Activated T-cell treated with anti-CD3 and anti-CD28 coated beads for 24 hours (primary cell): ENCODE measurements at places on chromosomes 11 and 22.

- no peak for DNase-seq
Measured at GRCh38 chr22:45512363-45512762, 9.7 kb downstream of the FBLN1 start.

GRCh38 chr11:61602775-61603569 lies 22.1 kb upstream of the SYT7 start:
- DNase-seq = no peak

- no peak for DNase-seq
Measured at GRCh38 chr11:78659326-78660270, 84.9 kb upstream of the NARS2 start.

- DNase-seq = no peak
Measured at GRCh38 chr11:35606206-35606605, 12.1 kb upstream of the FJX1 start.

- DNase-seq = no peak
Measured at GRCh38 chr11:31955838-31956237, 135.0 kb upstream of the RCN1 start.

- no peak for DNase-seq
Measured at GRCh38 chr11:125398475-125398874, 97.6 kb downstream of the FEZ1 start.

GRCh38 chr11:8108421-8108820 lies 27.4 kb downstream of the TUB start:
- no peak for DNase-seq

- DNase-seq = peak; percentile 55
Measured at GRCh38 chr11:45918331-45918941, 759 bp upstream of the PEX16 start.

DNA sequence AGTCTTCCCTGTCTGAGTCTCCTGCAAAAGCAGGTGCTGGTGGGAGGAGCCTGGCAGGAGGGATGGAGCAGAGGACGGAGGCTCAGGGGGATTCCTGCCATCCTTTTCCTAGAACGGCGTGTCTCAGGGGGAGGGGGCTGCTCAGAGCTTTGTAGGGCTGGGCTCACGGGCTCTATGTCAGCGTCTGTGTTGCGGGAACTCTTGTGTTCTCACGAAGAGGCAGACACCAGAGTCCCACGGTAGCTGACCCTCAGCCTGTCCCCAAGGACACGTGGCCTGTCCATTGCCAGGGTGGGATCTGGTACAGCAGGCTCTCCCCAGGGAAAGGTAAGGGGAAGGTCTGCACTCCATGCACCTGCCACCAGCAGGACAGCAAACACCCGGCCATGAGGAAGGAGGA lies 1505.2 kb downstream of the TBC1D22A start:
- no peak for DNase-seq

- DNase-seq = no peak
Measured at GRCh38 chr11:85848006-85848405, 7.2 kb upstream of the CCDC83 start.

DNA sequence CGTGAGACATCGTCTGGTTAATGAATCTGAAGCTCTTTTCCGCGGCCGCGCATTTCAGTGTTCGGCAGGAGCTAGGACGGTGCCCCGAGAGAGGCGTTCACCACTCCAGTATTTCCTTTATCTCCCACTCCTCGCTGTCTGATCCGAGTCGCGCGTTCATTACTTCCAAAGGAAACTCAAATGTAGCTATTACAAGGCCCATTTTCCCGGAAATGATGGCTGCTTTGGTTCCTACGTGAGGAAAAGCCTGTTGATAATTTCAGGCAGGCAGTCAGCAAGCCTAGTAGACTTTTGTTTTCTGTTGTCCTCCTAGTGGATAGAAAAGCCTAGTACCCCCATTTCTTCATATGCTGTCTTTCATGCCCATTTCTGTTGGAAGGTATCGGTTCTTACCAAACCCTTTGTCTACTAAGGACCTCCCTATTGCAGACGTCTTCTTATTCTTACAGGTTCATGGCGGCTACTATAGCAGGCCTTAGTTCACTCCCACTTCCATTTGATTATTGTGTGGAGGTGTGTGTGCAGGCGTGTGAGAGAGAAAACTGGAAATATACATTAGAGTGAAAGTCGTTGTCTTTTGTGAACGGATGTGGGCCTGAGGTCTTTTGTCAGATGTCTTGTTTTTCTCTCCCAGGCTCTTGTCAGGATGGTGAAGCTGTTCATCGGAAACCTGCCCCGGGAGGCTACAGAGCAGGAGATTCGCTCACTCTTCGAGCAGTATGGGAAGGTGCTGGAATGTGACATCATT lies 737 bp downstream of the RBM4 start:
- no peak for DNase-seq

GRCh38 chr11:34792814-34793258 lies 123.3 kb downstream of the APIP start:
- no peak for DNase-seq

GRCh38 chr11:96049426-96049825 lies 125.5 kb upstream of the MTMR2 start:
- DNase-seq = no peak

- no peak for DNase-seq
Measured at GRCh38 chr22:19549428-19549827, 25.2 kb upstream of the CLDN5 start.

DNA sequence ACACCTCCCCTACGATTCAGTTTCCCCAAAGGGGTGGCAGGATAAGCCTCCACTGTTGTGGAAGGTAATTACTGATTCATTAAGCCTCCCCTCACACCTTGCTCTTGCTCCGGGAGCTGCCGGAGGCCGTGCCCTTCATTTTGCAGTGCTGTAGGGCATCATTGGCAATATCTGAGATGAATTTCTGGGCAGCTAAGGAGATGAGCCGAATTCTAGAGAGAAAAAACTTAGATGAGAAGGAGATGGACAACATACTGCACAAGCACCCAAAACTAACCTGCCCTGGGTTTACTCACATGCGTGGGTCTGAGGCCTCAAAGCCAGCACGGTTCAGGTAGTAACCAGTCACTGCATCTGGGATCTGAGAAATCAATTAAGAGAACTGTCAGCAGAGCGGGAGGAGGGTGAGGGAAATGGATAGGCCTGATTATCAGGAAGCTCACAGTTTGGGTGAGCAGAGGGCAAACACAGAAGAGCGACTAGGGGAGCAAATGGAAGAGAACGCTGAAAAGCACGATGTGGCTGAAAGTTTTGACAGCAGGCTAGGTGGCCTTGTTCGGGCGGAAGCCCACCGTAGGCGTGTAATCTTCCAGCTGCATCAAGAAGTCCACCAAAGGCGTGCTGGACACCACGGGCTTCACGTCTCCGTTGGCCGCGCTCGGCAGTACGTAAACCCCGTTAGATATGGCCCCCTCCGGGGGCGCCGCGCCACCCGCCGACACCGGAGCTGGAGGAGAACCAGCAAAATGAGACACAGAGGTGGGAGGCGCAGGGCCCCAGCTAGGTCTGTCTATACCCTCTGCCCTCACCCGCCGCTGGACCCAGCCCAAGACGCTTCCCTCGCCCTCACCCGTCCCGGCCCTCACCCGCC lies 689 bp downstream of the TAF10 start:
- DNase-seq = no peak

DNA sequence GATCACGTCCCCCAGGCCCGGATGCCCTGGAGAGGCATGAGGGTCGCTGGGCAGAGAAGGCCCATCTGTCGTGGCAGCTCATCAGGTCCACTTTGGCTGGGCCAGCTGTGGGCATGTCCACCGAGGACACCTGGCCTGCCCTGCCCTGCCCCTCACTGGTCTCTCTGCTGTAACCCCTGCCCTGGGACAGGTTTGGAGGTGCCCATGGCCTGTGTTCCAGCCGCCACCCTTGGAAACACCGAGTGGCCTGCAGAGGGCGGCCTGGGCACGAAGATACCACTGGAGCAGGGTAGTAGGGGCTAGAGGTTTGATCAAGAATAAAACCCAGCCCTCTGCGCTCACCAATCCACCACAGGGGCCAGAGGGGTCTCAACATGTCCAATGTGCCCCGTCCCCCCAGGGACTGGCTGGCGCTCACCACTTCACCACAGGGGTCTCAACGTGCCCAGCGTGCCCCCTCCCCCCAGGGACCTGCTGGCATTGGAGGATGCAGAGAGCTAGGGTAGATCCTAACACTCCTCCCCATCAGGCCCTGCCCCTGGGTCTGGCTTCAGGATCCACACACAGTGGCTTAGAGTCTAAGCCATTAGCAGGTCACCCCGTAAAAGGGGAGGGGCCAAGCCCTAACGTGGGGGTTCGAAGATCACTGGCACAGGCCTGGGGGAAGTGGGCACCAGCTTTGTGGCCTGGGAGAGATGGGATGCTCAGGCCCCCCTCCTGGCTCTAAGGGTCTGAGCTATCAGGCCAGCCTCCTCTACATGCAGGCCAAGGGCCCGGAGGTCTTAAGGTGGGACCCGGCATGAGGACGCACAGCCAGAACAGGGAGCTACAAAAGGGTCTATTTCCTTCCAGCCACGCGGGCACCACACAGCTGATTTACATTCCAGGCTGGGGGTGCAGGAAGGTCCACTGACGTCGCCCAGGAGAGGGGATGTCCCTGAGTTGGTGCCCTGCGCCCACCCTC lies 1.3 kb upstream of the HDAC10 start:
- peak; percentile 56 for DNase-seq

- no peak for DNase-seq
Measured at GRCh38 chr11:45852712-45853101, 5.4 kb downstream of the CRY2 start.

GRCh38 chr22:24146194-24146616 lies 35.1 kb upstream of the SUSD2 start:
- no peak for DNase-seq

DNA sequence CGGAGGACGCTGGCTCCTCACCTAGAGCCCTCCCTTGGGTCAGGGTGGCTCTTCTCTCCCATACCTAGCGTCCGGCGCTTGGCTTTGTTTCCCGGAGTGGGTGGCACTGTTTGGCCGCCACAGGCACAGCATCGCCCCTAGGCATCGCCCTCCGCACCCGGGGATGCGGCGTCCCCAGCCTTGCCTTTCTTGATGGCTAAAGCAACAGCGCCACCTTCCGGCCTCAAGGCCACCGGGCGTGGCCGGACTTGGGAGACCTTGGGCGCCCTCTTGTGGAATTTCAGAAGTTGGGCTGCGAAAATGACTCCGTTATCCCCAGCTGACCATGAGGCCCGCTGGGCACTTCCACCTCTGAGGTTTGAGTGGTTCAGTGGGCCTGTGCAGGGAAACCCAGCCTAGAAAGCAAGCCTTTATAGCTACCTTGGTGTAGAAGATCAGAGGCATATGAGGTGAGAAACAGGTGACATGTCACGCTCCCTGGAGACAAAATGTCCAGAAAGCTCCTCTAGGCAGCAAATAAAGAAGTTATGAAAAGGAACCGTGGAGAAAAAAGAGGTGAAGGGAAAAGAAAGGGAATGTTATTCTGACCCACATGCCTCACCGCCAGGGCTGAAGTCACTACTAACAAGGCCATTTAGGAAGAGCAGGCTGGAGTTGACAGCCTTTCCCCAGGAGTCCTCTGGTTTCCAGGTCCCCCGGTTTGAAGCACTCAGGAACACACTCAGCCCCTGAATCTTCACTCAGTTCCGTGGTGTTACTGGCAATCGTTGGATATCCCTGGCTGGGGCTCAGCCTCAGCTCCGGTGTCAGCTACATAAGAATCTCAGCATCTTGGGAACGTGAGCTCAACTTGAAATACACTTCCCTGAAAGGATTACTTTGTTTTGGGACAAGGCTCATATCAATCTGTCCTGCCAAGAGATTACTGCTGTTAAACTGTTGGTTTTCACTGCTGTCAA lies 54.1 kb downstream of the SNX19 start:
- DNase-seq = peak; percentile 79

- DNase-seq = no peak
Measured at GRCh38 chr22:49292909-49293308, 534.8 kb downstream of the BRD1 start.

GRCh38 chr22:47620391-47620790 lies 857.9 kb downstream of the TBC1D22A start:
- no peak for DNase-seq

GRCh38 chr11:45897556-45897955 lies 9.5 kb downstream of the FREY1 start:
- no peak for DNase-seq

- DNase-seq = no peak
Measured at GRCh38 chr11:26227301-26227746, 104.6 kb upstream of the ANO3 start.

- DNase-seq = no peak
Measured at GRCh38 chr22:33083212-33083611, 25.0 kb upstream of the SYN3 start.

- DNase-seq = no peak
Measured at GRCh38 chr11:86476109-86476861, 101.6 kb downstream of the CCDC81 start.
